NCI-H2081 treated with DMSO at 0.1 percent for 48 hours (cell line): ENCODE measurements at places on chromosomes 6 and 20.

GRCh38 chr6:156654919-156655918 is 122.0 kb upstream of the ARID1B start:
- no peak for DNase-seq

DNA sequence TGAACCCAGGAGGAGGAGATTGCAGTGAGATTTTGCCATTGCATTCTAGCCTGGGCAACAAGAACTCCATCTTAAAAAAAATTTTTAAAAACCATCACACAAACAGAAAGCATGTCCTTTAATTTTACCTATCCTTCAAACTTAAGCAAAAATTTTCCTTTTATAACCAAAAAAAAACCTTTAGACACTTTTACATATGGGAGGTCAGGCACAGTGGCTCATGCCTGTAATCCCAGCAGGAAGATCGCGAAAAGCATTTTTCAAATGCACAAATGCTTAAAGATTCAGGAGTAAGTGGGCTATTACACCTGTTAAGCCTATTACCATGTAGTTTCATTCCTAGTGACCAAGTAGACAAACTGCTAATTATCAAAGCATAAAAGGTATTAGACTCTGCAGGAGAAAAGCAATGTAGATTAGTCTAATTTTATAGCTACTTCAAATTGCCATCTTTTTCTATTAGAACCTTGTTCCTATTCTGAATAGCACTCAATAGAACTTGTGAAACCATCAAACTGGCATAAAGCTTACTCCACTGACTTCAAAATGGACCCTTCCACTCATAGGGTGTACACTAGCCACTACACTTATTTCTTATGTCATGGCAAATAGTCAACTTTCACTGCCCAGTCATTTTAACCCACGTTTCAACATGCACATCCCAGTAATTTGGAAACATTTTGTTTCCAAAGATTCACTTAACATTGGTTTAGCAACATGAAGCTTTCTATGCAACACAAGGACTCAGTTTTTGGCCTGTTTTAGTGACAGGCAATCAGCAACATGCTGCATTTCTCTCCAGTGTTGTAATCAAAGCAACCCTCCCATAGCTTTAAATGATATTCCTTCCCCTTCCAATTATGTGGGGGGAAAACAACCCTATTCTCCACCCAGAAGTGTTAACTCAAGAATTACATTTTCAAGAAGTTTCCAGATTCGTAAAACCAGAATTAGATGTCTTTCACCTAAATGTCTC is 4.0 kb downstream of the EEF1A1 start:
- DNase-seq: no peak

- DNase-seq: no peak
Observed at GRCh38 chr6:32794510-32794909, 22.3 kb downstream of the HLA-DOB start.

- DNase-seq: no peak
Observed at GRCh38 chr6:100440935-100441334, 23.8 kb downstream of the SIM1 start.

DNA sequence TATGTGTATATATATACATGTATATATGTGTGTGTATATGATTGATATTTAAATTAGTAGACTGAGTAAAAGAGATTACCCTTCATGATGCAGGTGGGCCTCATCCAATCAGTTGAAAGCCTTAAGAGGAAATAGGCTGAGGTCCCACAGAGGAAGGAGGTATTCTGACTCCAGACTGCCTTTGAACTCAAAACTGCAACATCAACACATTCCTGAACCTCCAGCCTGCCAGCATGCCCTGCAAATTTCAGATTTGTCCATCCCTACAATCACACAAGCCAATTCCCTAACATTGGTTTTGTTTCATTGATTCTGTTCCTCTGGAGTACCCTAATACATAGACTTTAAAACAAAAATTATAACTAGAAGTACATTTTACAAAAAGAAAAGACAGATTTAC is 22.9 kb downstream of the SPINT4 start:
- DNase-seq: no peak

DNA sequence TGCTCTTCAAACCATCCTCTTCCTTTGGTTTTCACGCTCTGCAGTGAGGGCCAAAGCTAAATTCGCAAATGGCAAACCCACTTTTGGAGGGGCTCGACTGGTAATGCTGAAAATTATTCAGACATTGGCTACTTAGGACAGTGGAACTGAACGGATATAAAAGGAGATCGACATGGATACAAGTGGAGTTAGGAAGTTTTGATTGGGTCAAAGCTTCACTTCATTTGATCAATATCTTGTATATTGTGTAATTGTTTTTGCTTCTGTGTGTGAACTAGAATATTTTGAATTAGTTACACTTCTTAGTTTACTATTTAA is 1.2 kb downstream of the FAM8A1 start:
- DNase-seq: no peak

DNA sequence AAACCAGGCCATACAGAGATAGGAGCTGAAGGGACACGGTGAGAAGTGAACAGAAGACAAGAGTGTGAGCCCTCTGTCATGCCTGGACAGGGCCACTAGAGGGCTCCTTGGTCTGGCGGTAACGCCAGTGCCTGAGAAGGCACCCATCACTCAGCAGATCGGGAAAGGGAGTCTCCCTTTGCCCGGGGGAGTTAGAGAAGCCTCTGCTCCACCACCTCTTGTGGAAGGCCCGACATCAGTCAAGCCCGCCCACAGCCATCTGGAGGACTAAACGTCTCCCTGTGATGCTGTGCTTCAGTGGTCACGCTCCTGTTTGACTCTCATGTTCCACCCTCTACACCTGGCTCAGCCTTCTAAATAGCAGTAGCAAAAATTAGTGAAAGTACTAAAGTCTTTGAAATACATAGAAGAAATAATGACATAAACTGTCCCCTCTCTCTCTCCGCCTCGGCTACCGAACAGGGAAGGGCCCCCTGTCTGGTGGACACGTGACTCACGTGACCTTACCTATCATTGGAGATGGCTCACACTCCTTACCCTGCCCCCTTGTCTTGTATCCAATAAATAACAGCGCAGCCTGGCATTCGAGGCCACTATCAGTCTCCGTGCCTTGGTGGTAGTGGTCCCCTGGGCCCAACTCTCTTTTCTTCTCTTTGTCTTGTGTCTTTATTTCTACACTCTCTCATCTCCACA is 66.7 kb downstream of the RPP21 start:
- no peak for DNase-seq

GRCh38 chr6:43170417-43170930 is 595 bp upstream of the SRF start:
- no peak for DNase-seq

GRCh38 chr6:48426636-48427035 is 315.6 kb upstream of the PTCHD4 start:
- no peak for DNase-seq

GRCh38 chr6:101402622-101403031 is 9.1 kb downstream of the GRIK2 start:
- DNase-seq: no peak

GRCh38 chr20:38806855-38807655 is 1.6 kb downstream of the PPP1R16B start:
- no peak for DNase-seq
